ENCODE measurements at places on chromosomes 16 and 17.

GRCh38 chr17:27496971-27497370, 40.7 kb downstream of the KSR1 start:
- DNase-seq, result no peak

DNA sequence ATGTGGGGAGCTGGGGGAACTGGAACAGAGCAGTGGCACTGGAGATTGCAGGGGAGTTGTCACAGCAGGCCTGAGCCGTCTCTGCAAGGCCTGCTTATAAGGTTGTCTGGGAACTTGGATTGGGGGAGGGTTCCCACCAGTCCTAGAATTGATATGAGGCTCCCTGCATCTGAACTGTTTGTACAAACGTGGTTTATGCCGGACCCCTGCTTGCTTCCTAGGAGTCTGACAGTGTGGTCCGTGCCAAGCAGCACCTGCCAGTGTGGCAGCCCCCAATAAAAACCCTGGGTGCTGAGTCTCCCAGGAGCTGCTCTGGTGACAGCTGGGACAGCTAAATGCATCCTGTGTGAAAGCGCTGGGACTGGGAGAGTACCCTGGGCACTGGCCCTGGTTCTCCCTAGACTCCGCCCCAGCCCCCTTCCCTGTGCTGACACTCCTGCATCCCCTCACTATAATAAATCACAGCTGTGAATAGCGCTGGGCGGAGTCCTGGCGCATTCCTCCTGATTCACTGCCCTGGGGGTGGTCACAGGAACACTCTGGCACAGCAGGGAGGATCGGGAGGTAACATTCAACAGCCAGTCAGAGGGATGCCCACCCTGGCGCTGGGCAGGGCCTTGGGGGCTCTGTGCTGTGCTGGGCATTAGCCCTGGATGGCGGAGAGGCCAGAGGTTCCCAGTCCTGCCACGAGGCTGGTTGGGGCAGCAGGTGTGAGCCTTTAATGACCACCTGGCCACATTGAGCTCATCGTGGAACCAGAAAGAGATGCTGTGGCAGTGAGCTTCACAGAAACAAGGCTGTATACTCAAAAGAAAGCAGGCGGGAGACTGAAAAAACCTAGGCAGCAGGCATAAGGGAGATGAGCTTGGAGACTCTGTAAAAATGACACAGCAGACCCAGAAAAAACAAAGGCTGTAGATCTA, 45.6 kb downstream of the RMI2 start:
- DNase-seq, result peak; percentile 26

GRCh38 chr17:28575126-28575795, 1.4 kb downstream of the ALDOC start:
- no peak for DNase-seq

DNA sequence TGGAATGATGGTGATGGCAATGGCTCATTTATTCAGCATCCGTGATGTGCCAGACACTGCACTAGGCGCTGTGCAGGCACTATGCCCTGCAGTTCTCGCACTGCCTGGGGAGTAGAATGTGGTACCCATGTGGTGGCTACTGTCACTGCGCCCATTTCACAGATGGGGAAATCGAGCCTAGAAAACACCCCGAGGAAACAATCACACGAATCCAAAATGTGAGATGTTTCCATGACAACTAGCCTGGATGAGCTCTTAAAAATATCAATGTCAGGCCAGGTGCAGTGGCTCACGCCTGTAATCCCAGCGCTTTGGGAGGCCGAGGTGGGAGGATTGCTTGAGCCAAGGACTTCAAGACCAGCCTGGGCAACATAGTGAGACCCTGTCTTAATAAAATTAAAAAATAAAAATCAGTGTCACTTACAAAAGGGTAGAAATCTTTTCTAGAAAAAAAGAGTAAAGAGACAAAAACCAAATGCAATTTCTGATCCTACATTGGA, 57.9 kb upstream of the TNRC6A start:
- DNase-seq, result no peak

DNA sequence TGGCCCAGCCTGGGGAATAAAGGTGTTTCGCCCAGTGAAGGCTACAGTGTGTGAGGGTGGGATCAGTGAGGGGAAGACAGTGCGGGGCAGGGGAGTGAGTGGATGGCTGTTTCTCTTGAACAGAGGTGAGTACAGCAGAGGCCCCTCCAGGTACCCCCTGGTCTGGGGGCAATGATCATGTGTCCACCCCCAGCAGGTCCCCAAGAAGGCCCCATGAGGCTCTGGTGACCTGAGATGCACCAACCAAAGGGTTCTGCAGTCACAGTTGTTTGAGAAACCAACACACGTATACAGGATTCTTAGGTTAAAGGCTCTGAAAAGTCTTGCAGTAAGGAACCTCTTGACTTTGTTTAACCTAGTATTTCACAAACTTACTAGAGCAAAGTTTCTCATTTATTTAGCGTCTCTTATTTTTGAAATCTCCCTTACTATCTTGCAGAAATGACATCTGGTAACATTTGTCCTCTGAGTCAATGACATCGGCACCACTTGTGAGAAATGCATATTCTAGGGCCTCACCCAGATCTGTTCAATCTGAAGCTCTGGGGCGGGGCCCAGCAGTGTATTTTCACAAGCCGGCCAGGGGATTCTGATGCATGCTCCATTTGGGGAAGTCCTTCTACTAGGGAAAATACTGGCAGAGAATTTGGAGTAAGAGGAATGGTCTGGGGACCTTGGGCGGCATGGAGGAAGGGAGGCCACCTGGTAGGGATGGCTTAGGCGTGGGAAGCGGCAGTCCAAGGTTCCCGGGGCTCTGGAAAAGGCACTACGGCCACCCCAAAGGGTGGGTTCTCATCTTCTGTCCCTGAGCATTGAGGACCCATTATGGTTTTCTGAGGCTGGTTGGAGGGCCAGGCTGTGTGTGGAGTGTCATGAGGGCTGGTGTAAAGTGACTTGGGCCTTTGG, 217.3 kb downstream of the NTN1 start:
- DNase-seq, result no peak

- peak; percentile 77 for DNase-seq
Observed at GRCh38 chr17:81871387-81872230, 472 bp upstream of the ARHGDIA start.

- no peak for DNase-seq
Observed at GRCh38 chr17:49635121-49635520, 42.8 kb downstream of the SPOP start.

DNA sequence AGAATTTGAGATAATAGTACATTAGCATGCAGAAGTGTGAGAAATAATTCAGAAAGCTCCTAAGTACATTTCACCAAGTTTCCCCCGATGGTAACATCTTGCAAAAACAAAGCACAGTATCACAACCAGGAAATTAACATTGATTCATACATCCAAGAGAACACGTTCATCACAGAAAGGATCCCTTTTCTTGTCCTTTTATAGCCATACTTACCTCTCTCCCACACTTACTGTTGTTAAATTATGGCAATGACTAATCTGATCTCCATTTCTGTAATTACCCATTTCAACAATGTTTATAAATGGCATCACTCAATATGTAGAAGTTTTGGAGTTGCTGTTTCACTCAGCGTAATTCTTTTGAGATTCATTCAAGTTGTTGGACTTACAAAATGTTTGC, 1260.0 kb downstream of the CDH8 start:
- no peak for DNase-seq

- no peak for DNase-seq
Observed at GRCh38 chr17:72219137-72219823, 98.5 kb downstream of the SOX9 start.

DNA sequence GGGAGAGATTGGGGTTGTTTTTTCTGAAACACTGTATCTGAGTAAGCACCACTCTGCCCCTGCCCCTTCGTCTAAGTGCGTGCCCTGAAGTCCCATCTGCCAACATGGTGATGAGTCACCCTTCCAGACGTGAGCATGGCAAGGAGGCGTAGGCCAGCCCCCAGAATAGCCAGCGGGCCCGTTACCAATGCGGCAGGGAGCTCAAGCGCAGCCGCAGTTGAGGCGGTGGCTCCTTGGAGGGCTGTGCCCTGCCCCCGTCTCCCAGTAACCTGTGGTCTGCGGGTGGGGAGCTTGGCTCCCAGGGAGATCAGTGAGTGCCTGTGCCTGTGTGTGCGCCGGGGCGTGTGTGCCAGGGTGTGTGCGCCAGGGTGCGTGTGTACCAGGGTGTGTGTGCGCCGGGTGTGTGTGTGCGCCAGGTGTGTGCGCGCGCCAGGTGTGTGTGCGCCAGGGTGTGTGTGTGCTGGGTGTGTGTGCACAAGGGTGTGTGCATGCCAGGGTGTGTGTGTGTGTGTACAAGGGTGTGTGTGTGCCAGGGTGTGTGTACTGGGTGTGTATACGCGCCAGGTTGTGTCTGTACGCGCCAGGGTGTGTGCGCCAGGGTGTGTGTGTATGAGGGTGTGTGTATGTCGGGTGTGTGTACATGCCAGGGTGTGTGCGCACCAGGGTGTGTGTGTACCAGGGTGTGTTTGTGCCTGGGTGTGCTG, 98.6 kb upstream of the CHMP6 start:
- DNase-seq, result peak; percentile 62

Measured in NCI-H1694 treated with DMSO at 0.1 percent for 48 hours (cell line).